ENCODE measurements at places on chromosomes 11 and 22. TPM values are rescaled to one million over a fixed set of nuclear protein-coding genes. Genes with fewer than 3 reads are reported as not detected.

XKR3 gene
- not detected for polyA plus RNA-seq

POU2AF2 gene
- not detected for polyA plus RNA-seq

GRCh38 chr11:35611741-35612140, 6.5 kb upstream of the FJX1 start:
- DNase-seq = no peak

GRCh38 chr11:16011396-16011795, 344.9 kb downstream of the SOX6 start:
- no peak for DNase-seq
